SW 1271 (cell line): ENCODE measurements at places on chromosomes 4 and X.

GRCh38 chr4:14309431-14309830 is 681.9 kb upstream of the BOD1L1 start:
- no peak for DNase-seq

DNA sequence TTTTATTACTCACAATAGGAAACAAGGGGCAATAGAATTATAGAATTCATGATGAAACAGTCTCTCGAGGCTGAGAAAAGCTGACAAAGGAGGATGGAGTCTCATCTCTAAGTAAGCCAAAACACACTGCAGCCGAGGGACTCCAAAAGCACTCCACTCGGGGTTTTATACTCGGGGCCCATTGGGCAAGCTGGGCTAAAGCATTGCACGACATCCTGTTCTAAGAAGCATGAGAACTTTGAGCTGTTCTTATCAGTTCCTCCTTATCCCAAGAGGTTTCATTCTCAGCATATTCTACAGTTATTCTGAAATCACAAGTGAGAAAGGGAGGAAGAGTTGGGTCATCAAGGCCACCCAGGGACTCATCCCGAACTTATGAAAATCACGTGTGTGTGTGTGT is 1475.5 kb downstream of the PCDH18 start:
- DNase-seq = no peak

DNA sequence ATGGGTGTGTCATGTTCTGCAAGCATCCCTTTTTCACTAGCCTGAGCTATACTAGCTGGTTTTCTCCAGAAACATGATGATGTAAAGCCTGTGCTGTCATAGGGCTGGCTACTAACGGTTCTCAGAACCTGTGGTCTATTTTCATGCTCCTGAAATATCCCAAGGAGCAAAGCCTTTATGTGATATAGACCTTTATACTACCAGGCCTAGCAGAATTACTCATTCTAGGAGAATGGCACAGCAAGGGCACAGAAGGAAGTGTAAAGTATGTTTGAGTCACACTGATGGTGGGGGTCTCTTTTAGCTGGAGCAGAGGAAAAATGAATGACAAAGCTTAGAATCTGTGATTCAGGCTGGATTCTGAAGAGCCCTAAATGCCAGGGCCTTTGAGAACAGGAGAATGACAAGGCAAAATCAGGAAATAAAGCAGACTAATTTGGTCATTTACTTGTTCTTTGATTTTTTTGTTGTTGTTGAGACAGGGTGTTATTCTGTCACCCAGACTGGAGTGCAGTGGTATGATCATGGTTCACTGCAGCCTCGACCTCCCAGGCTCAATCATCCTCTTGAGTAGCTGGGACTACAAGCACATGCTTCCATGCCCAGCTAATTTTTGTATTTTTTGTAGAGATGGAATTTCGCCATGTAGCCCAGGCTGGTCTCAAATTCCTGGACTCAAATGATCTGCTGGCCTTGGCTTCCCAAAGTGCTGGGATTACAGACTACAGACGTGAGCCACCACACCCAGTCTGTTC is 11.8 kb downstream of the TCEAL1 start:
- no peak for DNase-seq

DNA sequence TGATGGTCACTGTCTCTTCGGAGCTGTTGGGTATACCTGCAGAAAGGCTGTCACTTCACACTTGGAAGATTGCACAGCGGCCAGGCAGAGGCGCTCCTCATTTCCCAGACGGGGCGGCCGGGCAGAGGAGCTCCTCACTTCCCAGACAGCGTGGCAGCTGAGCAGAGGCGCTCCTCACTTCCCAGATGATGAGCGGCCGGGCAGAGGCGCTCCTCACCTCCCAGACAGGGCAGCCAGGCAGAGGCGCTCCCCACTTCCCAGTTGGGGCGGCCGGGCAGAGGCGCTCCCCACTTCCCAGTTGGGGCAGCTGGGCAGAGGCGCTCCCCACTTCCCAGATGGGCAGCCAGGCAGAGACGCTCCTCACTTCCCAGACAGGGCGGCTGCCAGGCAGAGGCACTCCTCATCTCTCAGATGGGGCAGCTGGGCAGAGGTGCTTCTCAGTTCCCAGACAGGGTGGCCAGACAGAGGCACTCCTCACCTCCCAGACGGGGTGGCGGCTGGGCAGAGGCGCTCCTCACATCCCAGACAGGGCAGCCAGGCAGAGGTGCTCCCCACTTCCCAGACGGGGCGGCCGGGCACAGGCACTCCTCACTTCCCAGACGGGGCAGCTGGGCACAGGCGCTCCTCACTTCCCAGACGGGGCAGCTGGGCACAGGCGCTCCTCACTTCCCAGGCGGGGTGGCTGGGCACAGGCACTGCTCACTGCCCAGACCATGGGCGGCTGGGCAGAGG is 18.8 kb downstream of the PABPC1L2B start:
- DNase-seq = no peak

GRCh38 chr4:184384810-184385557 is 89.4 kb downstream of the IRF2 start:
- no peak for DNase-seq

DNA sequence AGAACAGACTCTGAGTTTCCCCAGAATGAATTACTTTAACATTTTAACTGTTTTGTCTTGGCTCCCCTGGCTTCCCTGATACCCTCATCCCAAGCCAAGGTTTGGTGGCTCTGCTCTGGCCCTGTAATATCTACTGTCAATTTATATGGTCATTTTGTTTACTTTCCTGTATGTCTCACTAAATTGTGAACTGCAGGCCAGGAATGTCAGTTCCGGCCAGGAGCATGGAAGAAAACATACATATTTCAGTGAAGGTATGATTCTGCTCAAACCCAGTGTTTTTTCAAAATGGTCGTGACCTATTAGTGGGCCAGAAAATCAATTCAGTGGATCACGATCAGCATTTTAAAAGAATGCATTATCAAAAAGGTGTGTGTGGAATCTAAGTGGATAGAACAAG is 1.2 kb downstream of the RPGR start:
- DNase-seq = no peak

DNA sequence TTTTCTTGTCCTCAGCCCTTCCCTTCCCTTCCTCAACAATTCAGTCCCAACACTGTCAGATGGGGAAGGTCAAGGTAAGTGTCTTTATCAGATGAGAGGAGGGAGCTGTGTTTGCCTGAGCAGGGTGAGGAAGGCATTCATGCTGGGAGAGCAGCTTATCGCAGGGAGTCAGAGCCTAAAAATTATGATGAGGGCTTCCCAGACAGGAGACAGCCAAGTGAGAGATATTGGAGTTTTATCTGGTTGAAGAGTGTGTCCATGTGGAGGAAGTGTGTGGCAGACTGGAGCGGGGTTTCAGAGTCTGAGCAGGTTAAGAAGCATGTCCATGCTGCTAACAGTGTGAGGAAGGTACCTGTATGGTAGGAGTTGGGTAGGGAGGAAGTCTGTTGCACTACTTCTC is 18.4 kb downstream of the BEX4 start:
- no peak for DNase-seq

DNA sequence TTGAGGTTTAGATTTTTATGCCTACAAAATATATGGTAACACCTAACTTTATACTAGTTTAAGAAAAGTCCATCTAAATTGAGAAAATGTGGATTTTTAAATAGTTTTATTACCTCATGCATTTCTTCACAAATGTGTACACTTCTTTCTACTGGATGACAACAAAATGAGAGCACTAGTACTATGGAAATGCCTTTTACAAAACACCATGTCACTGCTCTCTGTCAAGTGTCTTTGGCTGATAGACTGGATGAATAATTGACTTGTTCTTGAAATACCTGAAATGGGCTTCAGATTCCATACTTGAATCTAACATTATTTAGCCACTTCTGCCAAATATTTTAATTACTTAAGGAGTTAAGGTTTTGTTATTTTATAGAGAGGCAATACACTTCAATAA is 49.5 kb downstream of the AMELX start:
- no peak for DNase-seq

- no peak for DNase-seq
Observed at GRCh38 chr4:78689700-78690323, 86.3 kb upstream of the BMP2K start.

GRCh38 chr4:159382856-159383561 is 280.1 kb downstream of the RAPGEF2 start:
- no peak for DNase-seq

- DNase-seq = no peak
Observed at GRCh38 chrX:55240788-55241340, 20.7 kb downstream of the PAGE5 start.

DNA sequence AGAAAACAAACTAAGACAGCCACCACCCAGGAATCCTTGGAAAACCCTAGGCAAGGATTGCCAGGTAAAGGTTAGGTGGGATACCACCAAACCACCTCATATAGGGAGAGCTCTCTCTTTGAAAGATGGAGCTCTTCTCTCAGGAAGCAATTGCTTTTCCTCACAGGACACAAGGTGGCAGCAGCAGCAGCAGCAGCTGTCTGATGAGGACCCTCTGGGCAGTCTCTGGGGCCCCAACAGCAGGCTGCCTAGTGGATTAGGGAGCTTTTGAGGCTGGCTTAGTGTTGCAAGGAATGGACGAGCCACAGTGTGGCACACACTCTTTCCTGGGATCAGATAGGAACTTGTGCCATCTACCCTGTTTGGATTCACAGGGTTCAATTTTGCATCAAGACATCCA is 41.4 kb upstream of the CHRDL1 start:
- DNase-seq = no peak

DNA sequence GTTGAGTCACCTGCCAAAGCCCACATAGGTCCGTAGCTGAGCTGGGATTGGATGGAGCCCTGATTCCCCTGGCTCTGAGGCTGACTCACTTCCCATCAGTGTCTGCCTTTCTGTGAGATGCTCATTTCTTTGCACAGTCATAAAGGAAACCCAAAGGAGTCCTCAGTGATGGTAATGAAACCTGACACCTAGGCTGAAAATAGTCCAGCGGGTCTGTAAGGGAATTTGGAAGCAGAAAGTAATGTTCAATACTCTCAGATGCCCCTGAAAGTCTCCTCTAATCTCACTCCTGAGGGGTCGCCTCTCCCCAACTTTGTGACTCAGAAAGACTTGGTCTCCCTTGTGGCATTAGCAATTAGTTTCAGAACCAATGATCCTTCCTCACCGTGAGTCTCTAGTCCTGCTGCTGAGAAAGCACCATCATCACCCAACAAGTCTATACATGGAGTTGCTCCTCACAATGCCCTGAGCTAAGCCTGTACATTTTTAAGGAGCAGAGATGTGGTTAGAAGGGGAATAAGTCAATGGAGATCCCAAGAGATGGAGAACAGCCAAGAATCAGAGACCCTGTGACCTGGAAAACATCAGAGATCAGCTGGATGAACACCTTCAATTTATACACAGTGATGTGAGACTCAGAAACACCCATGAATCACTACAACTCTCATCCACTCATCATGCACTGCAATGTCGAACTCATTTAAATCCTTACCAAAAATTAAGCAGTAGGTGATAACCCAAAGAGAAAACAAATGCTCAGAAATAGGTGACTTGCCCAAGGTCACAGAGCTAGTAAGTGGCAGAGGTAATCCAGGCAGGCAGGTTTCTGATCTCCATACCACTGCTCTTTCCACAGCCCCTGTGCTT is 219.0 kb upstream of the CPEB2 start:
- DNase-seq = peak; percentile 9

GRCh38 chr4:3168029-3168428 is 80.9 kb upstream of the MSANTD1 start:
- DNase-seq = no peak

DNA sequence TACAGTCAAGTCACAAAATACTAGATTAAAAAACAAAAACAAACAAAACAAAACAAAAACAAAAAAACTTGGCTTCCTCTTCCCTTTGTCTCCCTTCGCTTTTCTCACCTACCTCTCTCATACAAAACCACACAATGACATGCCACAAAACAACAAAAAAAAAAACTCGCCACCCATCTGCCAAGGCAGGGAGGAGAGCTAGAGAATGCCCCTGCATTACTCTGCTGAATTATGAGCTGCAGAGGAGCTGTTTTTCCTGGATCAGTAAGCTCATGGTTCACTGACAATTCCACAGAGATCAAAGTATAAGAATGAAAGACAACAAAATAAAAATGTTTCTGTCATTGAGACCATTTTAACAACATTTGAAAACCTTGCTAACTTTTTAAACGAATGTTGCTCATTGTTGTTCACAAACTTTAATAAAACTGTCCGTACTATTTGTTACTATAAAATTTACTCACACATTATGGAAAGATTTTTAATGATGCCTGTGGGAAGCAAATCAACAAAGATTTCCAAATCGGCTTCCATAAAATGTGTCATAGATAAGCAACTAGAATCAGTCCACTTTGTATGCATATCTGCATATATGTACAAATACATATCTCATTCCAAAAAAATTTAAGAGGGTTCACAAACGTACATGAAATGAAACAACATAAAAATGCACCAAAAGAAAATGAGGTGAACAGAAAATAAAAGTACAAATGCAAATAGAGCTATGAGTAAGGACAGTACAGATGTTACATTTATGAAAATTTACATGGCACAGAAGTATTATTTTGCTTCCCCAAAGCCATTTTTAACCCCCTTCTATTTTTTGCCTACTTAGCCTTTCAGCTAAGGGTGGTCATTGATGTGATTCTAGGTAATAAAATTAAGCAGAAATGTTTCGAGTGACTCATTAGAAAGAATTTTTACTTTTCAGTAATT is 252.4 kb upstream of the FAT4 start:
- no peak for DNase-seq

DNA sequence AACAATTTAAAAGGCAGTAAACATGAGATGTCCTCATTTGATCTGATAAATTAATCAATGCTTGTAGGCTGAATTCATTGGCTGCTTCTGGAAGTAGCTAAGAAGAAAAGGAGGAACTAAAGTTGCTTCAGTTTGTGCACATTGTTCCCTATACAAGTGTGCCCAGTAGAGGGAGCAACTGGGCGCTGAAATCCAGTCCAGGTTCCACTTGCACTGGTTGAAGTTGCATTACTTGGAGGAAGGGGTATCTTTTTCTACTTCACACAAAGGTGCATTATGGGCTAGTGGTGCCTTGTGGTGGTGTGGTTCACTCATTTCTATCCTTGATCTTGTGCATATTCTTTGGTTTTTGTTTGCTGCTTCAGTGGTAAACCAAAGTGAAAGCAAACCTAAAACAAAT is 67.9 kb upstream of the SOX3 start:
- no peak for DNase-seq

- DNase-seq = no peak
Observed at GRCh38 chr4:173845580-173845979, 315.6 kb upstream of the HAND2 start.

DNA sequence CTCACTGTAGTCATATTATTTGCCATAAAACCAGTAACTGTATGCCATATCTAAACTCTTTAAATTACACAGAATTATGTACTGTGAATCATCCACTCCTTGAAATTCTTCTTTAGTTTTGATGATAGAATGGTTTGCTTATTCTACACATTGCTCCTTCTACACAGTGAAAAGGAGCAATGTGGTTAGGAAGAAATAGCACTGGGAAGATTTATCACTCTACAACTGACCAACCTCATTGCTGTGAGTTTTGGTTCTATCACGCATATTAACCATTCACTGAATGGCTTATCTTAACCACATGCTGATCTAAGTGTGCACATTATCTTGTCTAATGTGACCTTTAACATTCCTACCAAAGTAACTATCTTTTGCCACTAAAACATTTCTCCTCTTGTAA is 415.7 kb upstream of the NDST4 start:
- no peak for DNase-seq
